Renal cortex interstitium (tissue), 15 donors: ENCODE measurements at places on chromosomes 2 and 18. TPM values are rescaled to one million over a fixed set of nuclear protein-coding genes. Genes with fewer than 3 reads are reported as not detected.

The HPCAL1 gene
- 28.5 TPM for polyA plus RNA-seq

The SIX3 gene
- not detected for polyA plus RNA-seq

The GPBAR1 gene
- polyA plus RNA-seq, result 1.2 TPM

DNA sequence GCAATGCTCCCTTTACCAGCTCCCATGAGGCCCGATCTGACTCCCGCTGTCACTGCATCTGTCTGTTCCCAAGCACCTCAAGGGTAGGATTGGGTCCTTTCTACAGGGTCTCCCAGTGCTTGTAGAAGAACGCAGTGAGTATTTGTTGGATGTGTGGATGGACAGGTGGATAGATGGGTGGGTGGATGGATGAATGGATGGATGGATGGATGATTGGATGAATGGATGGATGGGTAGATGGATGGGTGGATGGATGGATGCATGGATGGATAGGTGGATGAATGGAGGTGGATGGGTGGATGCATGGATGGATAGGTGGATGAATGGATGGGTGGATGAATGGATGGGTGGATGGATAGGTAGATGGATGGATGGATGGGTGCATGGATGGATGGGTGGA lies 91.6 kb downstream of the HS1BP3 start:
- no peak for DNase-seq

DNA sequence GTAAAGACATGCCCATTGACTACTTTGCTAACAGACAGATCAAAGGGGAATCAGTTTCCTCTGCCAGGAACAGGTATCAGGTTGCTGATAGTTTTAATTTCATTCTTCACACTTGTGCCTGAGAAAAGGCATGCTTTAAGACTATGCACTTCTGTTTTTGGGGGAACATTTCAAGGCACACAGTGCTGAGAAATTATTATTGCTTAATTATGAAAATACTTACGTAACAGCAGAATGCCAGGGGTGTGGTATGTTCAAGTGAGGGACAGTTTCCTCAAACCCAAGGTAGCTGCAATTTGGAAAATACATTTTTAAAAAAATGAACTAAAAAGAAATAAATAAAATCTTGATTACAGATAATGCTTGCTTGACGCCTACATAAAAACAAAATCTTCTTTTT lies 1746.1 kb upstream of the PIK3C3 start:
- DNase-seq, result no peak

- DNase-seq, result peak; percentile 68
These were observed 182.6 kb upstream of the HAAO start for GRCh38 chr2:42974721-42975717.

GRCh38 chr2:127255146-127255545 lies 35.0 kb upstream of the CYP27C1 start:
- DNase-seq, result no peak

GRCh38 chr2:75055820-75056675 lies 97.6 kb downstream of the POLE4 start:
- no peak for DNase-seq
